ENCODE measurements at places on chromosomes 1 and 21. TPM values are rescaled to one million over a fixed set of nuclear protein-coding genes. Genes with fewer than 3 reads are reported as not detected.

- no peak for DNase-seq
Observed at GRCh38 chr1:234965111-234965510, 163.5 kb downstream of the TOMM20 start.

- DNase-seq, result peak; percentile 95
Observed at GRCh38 chr1:205748403-205749233, 1.4 kb downstream of the NUCKS1 start.

The KCNE2 gene
- not detected for total RNA-seq

DNA sequence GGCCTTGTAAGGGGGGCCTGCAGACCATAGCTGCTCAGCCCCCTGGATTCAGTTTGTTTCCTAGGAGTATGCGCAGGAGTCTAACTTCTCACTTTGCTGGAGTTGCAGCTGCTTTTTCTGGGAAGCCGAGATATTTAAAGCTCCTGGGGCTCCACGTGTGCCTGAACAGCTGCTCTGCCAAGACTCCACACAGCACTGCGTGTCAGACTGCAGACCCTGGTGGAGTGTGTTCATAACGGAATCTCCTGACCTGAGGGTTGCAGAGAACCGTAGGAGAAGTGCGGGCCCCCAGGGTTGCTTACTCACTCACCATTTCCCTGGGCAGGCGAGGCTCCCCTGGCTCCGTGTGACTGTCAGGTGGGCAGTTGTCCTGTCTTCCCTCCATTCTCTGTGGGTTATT, 474.3 kb upstream of the TMPRSS15 start:
- no peak for DNase-seq

DNA sequence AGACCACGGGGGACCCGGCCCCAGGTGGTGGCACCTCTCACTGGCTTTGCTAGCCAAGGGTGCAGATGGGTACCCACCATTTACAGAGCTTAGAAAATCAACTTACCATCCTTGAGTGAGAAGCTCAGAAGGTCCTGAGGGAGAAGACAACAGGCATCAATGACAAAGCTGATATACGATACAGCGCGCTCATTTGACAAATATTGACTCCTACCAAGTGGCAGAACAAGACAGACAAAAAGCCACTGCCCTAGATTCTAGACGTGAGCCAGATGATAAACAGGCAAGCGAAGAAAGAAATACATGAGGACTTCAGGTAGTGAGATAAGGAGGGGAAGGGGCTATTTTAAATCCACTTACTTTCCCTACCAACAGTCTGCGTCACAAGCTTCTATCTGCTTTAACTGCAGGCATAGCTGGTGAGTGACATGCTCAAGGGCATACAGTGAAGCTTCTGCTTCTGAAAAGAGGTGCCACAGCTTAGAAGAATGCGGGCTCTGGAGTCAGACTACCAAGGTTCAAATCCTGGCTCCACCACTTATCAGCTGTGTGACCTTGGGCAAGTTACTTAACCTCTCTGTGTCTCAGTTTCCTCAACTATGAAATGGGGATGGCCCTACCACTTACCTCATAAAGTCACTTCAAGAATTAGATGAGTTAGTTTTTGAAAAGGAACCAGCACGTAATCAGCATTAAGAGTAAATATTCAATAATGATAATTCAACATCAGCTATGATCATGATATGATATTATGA, 29.1 kb downstream of the TMCO4 start:
- no peak for DNase-seq

- no peak for DNase-seq
Observed at GRCh38 chr1:245807306-245807705, 652.5 kb downstream of the KIF26B start.

GRCh38 chr1:228852024-228852423, 116.7 kb downstream of the RHOU start:
- no peak for DNase-seq

GRCh38 chr21:44402323-44403105, 49.1 kb downstream of the TRPM2 start:
- no peak for DNase-seq

- DNase-seq, result peak; percentile 60
Observed at GRCh38 chr1:59055908-59056719, 240.8 kb upstream of the FGGY start.

The LAPTM5 gene
- total RNA-seq, result 1.8 TPM

DNA sequence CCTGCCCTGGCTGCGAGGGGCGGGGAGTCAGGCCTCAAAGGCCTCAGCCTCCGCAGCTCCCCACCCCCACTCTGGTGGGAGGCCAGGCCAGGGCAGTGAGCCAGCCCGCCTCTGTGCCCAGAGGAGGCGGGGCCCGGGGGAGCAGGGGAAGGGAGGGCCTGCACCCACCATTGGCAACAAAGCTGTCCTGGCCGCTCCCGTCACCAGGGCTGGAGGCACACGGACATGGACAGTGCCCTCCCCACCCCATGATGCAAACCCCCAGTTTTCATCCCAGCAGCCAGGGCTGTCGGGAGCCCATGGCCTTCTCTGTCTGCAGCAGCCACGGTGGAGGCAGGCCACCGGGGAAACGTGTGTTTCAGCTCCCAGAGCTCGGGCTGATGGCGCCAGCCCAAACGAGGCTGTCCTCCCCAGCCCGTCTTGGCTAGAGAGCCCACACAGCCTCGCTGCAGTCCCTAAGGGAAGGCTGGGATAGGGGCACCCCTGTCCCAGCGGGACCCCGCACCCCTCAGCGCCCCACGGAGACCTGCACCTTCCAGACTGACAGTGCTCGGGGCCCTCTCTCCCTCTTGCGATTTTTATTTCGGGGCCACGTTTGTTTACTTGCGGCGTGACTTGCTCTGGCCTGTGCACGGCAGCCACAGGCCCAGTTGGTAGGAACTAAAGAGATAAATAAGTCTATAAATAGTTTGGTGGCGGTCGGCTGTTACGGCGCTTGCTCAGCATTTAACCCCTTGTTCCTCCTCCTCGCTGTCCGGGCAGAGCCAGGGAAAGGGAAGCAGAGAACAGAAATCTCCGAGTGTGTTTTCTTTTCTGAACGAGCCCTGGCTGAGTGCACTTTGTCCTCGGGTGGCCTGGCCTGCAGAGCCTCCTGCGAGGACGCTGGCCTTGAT, 101.8 kb downstream of the PRDM16 start:
- DNase-seq, result peak; percentile 98

DNA sequence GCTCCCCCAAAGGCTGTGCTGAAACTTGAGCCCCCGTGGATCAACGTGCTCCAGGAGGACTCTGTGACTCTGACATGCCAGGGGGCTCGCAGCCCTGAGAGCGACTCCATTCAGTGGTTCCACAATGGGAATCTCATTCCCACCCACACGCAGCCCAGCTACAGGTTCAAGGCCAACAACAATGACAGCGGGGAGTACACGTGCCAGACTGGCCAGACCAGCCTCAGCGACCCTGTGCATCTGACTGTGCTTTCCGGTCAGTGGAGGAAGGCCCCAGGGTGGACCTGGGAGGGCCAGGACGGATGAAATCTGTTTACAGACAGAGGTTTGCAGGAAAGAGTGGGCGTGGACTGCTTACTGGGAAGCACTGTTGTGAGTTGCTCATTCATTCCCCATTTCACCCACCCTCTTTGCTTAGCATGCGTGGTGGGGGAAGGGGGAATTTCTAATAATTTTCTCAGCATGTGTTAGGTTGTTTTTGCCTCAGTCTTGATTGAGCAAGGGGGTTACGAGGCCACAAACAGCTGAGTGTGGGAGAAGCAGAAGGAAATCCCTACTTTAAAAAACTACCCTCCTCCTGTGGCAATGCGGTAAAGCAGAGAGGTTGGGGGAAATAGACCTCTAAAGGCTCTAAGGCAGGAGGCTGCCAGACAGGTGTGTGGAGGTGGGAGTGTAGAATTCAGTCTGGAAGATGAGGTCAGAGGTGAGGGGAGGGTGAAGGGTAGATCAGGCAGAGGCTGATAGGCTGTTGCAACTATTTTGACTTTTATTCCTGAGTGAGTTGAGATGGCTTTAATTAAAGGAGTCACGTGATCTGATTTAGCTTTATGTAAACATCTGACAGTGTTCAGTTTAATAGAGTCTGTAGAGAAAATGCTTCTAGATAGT, 1.3 kb downstream of the FCGR2A start:
- no peak for DNase-seq

The LIPI gene
- total RNA-seq, result not detected

The C8A gene
- total RNA-seq, result not detected

The KRTAP13-4 gene
- total RNA-seq, result not detected

- DNase-seq, result peak; percentile 95
Observed at GRCh38 chr1:6423321-6423999, 1.1 kb upstream of the ESPN start.

- DNase-seq, result no peak
Observed at GRCh38 chr21:20329636-20330035, 668.6 kb upstream of the NCAM2 start.

DNA sequence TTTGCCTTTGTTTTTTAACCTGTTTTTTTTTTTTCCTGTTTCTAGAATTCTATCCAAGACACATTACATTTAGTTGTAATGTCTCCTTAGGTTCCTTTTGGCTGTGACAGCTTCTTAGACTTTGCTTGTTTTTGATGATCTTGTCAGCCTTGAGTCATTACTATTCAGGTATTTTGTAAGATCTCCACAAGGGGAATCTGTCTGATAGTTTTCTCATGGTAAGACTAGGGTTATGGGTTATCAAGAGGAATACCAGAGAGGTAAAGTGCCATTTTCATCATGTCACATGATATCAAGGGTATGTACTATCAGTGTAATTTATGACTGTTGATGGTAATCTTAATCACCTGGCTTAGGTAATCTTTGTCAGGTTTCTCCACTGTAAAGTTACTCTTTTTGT, 99.1 kb upstream of the GFI1 start:
- DNase-seq, result no peak

The SPRR2E gene
- total RNA-seq, result not detected

The GCSAML gene
- total RNA-seq, result not detected

GRCh38 chr1:12372761-12373160, 142.9 kb downstream of the VPS13D start:
- DNase-seq, result no peak

DNA sequence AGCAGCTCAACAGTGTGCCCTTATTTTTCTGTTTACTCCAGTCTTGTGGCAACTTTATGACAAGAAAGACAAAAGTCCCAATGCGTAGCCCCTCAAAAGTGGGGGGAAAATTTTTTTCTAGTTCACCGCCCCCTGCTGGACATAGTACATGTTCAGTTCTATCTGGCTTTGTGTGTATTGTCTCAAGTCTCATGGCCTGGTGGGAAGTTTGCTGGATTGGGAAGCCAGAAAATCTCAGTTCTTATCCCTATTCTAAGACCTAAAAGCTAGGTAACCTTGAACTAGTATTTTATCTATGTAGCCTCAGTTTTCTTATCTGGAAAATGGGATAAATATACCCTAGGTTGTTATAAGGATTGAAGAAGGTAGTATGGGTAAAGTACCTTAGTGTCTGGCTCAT, 55.8 kb upstream of the LDLRAP1 start:
- no peak for DNase-seq

- no peak for DNase-seq
Observed at GRCh38 chr21:28834335-28835238, 158.1 kb downstream of the LTN1 start.

DNA sequence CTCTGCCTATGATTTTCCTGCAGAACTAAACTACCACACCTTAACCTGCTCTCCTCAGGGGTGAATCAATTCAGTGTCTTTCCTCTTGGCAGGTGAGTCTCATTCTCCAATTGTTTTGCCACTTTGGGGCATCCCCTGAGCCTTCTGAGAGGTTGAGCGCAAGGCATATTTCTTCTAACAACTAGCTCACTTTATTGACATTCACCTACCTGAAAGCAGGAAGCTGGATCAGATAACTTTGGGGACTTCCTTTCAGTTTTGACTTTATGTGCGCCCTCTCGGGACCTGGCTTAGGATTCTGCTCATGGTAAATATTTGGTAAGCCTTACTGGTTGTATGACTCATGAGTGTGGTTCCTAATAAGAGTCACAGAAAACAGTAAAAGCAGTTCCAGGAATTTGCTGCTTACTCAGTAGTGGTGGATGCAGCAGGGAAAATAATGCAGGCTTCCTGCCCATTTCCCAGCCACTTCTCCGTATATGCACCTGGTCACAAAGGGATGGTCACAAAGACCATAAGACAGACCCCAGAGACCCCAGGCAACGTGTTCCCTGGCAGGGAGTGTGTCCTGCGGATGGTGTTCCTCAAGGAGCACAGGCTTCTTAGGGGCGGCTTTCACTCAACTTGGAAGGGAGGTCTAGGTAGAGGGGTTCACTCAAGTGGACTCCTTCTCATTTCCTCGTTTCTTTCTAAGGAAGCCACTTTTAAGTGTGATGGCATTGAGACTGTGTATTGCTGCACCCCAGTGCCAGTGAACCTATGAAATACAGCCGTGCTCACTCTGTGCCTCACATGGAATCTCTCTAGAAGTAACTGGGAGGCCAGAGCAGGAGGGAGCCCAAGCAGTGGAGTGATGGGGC, 22.0 kb upstream of the BATF3 start:
- DNase-seq, result peak; percentile 91

GRCh38 chr1:2233997-2234761, 6.1 kb downstream of the SKI start:
- peak; percentile 99 for DNase-seq

The LPAR3 gene
- 0.29 TPM for total RNA-seq

DNA sequence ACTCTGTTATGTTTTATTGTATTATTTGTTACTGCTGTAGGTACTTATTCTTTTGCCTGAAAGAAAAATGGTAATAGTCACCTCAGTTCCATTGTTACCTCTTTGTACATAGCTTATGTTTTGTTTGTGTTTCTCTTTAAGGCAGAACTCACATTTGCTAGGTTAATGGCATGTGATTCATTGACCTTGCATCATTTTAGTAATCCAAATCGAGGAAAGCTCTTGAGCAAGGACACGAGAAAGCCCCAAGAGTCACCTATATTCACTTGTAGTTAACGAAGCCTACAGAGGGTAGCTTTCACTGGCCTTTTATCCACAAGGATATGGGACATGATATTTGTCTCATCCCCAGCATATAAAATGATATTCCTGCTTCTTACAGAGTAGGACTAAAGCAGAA, 1765.2 kb downstream of the NCAM2 start:
- DNase-seq, result no peak

All from osteoblast (primary cell).